Astrocyte (in vitro differentiated cells and primary cell): ENCODE measurements at places on chromosomes 13 and 19.

DNA sequence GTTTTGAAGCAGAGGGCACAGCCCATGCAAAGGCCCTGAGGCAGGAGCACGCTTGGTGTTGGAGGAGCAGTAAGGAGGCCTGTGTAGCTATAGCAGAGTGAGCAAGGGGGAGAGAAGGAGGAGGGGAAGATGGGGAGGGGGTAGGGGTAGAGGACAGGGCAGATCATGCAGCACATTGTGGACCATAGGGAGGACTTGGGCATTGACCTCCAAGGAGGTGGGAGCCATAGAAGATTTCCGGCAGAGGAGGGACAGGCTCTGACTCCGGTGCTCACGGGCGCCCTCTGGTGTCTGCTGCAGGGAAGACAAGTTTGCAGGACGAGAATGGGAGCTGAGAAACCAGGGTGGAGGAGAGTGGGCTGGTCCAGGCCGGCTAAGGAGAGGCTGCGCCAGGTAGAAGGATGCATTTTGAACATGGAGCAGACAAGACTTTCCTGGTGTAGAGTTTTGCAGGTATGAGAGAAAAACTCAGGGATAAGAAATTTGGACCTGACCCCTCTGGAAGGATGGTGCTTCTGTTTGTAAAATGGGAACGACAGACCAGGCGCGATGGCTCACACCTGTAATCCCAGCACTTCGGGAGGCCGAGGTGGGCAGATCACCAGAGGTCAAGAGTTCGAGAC lies 13.7 kb upstream of the CREB3L3 start:
- DNase-seq: no peak

DNA sequence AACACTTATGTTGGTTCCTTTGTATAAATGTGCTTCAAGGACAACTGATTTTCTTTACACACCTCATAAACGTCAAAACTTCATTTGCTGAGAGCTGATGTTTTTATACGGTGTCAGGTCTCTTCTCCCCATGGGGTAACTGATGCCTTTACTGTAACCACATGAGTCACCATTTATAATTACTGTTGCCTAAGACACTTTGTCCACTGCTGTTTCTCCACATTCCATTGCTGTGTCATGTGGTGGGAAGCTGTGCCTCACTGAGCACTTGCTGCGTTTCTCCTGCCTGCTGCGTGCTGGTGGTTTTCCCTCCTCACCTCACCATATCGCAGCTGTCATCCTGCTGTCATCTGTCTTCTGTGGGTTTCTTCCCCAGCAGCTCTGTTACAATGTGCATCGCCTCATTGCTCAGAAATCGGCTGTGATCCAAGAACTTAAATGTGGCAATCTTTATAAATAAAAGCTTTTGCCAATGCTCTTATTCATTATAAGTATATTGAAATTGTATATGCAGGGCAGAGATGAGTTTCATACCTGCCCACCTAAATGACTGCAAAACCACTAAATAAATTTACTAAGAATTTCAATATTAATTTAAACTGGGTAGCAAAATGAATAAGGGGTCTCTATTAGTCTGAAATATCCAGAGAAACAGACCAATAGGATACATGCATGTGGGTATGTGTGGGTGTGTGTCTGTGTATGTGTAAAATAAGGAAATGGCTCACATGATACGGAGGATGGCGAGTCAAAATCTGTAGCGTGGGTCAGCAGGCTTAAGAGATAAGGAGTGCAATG lies 547.0 kb upstream of the SLITRK5 start:
- DNase-seq: peak; percentile 100

GRCh38 chr13:66405908-66406802 lies 824.0 kb downstream of the PCDH9 start:
- peak; percentile 93 for DNase-seq

- peak; percentile 61 for DNase-seq
These were observed 22.3 kb upstream of the TFDP1 start for GRCh38 chr13:113562085-113562749.

- DNase-seq: no peak
These were observed 21.1 kb downstream of the ELL start for GRCh38 chr19:18500799-18501198.

DNA sequence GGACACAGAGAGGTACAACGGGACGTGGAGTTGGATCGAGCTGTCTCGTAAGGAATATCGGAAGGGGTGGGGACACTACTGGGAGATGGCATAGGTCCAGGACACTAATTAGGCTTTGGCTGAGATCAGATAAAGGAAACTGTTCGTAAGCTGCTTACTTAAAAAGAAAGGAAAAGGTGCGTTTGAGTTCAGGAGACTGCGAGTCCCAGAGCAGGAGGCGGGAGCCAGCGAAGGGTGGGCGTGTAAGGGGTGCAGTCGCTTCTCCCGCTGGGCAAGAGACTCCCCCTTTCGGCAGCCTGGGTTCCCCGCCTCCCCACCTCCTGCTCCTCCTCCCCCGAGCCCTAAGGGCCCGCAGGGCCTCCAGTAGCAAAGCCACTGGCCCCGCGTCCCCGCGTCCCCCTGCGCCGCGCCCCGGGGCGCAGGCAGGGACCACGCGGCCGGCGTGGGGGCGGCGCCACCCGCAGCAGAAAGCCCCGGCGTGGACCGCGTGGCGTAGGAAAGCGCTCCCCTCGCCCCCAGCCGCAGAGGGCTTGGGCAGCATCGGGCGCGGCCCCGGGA lies 547 bp downstream of the ABCC4 start:
- DNase-seq: peak; percentile 40

- DNase-seq: peak; percentile 64
These were observed 25.7 kb downstream of the COL4A2 start for GRCh38 chr13:110332750-110333149.

- peak; percentile 55 for DNase-seq
These were observed 911 bp downstream of the ENOX1 start for GRCh38 chr13:43785650-43786471.

- DNase-seq: no peak
These were observed 59.6 kb downstream of the CDADC1 start for GRCh38 chr13:49307365-49307764.

- no peak for DNase-seq
These were observed 1.0 kb upstream of the KRI1 start for GRCh38 chr19:10566658-10567410.

- DNase-seq: no peak
These were observed 1.1 kb downstream of the KMT5C start for GRCh38 chr19:55340784-55341147.

GRCh38 chr13:114099191-114099590 lies 33.2 kb downstream of the RASA3 start:
- peak; percentile 90 for DNase-seq

DNA sequence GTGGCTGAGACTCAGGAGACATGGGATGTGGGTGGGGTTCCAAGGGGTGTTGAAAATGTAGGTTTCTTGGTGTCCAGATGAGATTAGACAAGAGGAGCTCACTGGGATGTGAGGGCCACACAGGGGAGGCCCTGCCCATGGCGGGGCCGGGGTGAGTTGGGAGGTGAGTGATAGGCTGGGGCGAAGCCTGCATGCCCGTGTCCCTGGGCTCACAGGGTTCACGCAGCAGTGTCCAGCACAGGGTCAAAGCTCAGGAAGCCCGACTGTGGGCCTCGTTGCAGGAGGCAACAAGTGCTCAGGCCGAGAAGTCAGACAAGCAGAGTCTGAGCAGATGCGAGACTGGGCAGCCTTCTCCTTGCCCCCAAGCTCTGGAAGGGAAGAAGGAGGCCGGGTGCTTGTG lies 27.2 kb downstream of the CCDC8 start:
- DNase-seq: no peak
